NCI-H2029 treated with DMSO at 0.1 percent for 48 hours (cell line): ENCODE measurements at places on chromosomes 4 and X.
A peak's percentile ranks its signal among the peaks of the same experiment; 100 is the strongest.

DNA sequence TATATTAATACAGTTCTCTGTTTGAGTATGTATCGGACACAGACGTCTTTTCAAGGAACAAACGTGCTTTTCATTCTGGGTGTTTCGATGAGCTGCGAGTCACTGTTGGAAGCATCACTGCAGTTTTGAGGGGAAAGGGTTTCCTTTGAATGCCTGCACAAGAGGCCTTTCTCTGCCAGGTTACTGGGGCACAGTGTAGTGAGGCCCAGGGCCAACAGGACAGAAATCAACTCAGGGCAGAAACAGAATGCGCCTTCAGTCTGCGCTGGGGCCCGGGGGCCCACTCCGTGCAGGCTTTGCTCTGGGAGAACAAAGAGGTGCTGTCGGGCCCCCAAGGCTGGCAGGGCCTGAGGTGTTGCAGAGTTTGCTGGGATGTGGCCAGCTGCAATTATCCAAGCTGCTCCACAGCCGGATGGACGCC is 2.3 kb upstream of the PPP2R3B start:
- no peak for DNase-seq

- no peak for DNase-seq
Measured at GRCh38 chr4:113785781-113786180, 24.2 kb upstream of the CAMK2D start.

DNA sequence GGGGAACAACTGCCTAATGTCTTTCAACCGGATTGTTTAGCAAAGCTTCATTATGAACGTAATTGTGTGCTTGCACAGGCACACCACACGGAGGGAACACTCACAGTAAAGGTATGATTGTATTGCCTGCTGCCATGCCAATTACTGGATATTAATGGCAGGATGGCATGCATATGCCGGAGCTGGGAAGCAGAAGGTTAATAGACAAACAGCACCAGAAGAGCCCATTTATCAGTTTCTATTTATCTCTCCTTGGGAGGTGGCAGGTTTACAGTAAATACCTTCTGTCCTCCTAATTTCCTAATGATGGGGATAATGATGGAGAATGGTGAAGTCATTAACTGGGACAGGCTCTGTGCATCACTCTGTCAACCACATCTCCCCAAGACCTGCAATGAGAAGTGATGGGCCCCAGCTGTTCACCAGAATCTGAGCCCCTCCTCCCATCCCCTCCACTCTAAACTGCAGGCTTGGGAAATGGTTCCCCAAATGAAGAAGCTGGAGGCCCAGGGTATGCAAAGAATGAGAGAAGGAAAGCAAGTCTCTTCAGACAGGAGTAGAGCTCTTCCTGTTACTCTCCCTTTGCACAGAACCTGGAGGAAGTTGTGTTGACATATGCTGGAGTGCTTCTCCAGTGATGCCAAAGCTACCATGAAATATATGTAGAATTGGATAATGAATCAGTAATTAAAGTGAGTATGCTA is 160.8 kb downstream of the NAA11 start:
- DNase-seq = no peak

DNA sequence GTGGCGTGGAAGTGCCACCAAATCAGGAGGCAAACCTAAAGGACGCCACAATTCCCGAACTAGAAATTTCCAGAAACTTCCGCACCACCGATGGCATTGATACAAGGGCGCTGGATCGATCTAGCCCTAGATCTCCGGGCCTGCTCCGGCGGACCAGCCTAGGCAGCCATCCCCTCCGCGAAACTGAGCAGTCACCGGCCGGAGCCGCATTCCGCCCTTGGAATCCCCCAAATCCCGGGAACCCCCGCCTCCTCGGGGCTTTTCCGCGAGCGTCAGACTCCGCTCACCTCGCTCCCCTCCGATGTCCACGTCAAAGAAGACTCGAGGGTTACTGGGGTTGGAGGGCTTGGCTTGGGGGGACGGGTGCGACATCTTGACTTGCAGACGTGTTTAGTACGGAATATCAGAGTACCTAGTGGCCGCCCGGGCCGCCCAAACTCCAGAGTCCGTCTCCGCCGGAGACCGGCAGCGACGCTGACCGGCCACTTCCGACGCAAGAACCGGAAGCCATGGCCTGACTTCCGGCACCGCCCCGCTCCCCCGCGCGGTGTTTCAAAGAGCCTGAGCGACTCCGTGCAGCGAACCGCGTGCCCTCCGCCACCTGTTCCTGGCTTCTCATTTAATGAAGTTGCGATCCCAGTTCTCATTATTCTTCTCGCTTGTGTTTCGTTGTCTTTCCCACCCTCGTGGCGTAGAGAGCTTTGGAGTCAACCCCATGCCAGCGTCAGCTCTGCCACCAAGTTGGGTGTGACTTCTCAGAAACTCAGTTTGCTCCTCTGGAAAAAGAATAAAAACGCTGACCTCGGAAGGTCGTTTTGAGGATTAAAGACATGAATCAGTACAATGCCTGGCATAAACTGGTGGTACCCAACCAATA is at the start of gene PPID:
Gene PPID, minus strand, starts transcription at position 480 of the 877 bp plus-strand sequence. Its CDS starts 108 bp downstream, at position 372.
- peak; percentile 35 for DNase-seq

DNA sequence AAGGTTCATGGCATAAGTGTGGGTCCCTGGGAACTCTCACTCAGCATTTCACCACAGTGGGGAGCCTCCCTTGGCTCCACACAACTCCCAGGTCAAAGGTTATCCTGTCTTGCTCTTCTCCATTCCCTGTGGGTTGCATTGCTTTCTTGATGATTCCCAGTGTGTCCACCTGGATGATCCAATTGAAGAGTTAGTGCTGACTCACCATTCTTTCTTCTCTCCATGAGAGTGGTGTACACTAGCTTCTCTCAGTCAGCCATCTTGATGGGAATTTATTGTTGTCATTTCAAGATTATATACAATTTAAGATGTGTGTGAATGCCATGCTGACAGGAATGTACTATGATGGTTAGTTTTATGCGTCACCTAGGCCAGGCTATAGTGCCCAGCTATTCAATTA is 25.6 kb upstream of the C4orf17 start:
- no peak for DNase-seq

DNA sequence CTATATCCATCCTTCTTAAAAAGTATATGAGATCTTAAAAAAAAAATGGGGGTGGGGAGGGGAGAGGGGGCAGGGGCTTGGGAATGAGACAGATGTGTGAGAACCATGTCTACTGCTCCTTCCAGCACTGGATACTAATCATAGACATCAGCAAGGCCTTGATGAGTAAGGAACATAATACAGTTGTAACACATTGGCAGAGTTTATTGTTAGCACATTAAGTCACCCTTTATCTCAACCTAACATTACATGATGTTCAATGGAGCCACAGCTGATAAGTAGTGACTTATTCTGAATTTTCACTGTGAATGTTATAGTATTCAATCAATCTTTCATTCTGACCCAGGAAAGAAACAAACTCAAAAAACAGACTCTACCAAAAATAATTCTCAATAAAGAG is 47.3 kb upstream of the KCNE5 start:
- DNase-seq = no peak

- no peak for DNase-seq
Measured at GRCh38 chr4:129337228-129337620, 241.3 kb downstream of the C4orf33 start.

- DNase-seq = no peak
Measured at GRCh38 chrX:1659664-1660461, 45.0 kb downstream of the ASMT start.

DNA sequence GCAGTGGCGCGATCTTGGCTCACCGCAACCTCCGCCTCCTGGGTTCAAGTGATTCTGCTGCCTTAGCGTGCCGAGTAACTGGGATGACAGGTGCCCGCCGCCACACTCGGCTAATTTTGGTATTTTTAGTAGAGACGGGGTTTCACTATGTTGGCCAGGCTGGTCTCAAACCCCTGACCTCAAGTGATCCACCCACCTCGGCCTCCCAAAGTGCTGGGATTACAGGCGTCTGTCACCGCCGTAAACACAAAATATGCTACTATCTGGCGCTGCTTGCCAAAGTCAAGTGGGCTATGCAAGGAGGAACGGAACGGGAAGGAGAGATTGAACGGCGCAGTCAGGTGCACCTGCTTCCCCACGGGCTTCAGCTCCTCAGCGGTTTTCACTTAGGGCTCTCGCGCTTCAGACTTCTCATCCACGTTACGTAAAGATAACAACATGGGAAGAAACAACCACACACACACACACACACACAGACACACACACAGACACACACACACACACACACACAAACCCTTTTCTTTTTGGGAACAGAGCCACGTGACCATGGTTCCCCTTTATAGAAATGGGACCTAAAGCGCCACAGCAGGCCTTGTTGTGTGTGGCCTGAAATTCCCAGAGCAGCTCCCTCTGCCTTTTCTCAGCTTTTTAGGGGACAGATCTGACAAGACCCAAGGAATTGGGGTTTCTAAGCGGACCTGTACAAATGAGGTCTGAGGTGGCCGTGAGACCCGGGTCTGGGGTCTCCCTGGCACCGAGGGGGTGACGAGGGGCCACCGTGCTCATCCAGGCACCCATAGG is 1.5 kb downstream of the P2RY8 start:
- peak; percentile 2 for DNase-seq

GRCh38 chr4:56607926-56608325 is 73.2 kb downstream of the HOPX start:
- DNase-seq = no peak

GRCh38 chr4:77310931-77311330 is 153.9 kb downstream of the CCNG2 start:
- no peak for DNase-seq

- DNase-seq = no peak
Measured at GRCh38 chrX:38382663-38383062, 30.3 kb downstream of the OTC start.

DNA sequence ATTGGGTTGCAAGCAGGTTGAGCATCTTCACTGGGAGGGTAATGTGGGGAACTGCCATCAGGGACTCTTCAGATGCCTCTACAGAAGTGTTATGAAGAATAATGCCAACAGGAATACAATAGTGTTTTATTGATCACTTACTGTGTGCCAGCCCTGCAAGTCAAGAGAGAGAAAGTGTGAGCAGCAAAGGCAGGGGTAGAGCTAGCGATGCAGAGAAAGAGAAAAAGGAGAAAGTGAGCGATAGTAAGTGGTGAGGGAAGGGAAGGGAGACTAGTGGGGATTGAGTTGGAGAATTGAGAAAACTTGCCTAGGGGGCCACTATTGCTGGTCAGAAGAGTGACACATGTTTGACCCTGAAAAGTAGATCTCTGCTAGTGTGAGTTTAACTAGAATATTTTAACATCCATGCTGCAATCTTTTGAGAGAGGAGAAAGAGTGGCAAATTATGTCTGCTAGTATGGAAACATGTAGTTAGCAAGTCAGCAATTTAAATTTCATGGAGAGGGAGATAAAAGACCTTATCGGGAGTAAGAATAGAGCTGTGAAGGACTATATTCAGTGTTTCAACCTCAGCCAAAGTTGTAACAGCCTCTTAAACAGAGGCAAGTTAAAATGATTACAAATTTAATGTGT is 12.2 kb downstream of the AFF1 start:
- DNase-seq = no peak

DNA sequence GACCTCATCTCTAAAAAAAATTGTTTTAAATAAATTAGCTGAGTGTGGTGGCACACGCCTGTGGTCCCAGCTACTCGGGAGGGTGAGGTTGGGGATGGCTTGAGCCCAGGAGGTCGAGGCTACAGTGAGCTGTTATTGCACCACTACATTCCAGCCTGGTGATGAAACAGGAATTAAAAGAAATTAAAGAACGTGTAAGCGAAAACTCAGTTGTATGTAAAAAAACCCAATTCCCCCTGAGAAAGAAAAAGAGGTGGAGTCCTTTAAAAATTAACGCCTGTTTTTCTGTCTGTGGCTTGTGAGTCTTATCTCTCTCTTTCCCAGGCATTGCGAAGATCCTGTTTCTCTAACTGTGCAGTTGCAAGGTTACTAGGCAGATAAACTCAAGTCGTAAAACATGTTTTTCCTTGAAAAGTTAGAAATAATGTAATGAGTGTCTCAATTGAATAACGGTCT is 22.1 kb downstream of the EPGN start:
- DNase-seq = no peak

GRCh38 chr4:148834804-148835631 is 392.8 kb upstream of the NR3C2 start:
- DNase-seq = no peak

- no peak for DNase-seq
Measured at GRCh38 chr4:183617075-183617474, 41.9 kb downstream of the RWDD4 start.

DNA sequence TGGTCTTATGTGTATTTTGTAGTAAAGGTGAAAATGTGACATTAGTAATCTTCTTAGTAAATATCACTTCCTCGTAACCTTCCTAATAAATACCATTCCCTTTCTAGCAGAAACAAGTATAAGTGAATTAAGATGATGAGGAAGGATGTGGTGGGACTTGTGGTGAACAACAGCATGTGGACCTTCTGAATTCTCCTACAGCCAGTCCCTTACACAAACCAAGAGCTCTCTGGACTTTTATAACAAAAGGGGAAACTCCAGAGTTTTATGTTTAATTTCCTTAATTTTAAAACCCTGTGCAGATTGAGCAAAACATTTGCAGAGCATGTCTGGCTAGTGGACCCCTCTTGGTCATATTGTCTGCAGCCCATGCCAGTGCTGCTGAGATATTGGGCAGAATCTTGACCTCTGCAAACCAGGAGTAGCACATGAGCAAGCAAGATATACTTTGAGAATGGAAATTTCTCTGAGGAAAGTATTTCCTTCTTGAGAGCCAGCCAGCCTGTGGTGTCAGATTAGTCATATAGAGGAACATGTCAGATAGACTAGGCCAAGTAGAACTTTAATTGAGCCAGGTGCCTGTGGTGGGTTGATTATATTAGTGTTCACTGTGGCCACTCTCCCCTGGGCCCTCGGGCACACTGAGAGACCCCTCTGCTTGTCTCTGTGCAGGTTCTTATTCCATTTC is 328.2 kb downstream of the DKK2 start:
- no peak for DNase-seq

DNA sequence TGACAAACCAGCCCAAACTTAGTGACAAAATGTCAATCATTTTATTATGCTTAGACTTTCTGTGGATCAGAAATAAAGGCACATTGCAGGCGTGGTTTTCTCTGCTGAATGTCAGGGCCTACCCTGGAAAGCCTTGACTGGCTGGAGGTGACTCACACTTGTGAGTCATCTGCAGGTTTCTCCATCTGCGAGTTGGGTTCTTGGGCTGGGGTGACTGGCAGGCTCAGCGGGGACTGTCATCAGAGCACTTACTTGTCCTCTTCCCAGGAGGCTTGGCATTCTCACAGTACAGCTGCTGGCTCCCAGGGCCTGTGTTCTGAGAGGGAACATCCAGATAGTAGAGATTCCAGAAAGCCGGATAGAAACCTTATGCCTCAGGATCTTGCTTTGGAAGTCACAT is 153.8 kb upstream of the AGA start:
- DNase-seq = no peak

DNA sequence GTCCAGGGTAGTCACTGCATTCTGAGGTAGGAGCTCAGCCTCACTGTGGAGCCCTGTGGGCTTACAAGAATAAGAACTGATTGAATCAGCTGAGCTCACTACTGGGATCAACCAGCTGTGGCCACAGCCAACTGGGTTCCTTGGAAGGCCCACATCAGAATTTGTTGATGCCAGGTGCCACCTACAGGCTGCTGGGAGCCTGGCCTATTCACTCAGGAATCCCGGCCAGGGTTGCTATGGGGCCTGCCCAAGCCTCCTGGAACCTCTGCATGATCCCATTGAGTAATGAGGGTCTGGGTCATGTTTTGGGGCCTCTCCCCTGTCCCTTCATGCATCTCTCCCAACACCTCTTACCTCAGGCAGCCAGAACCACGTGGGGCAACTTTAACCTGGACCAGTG is 53.9 kb upstream of the KIAA1210 start:
- no peak for DNase-seq

- DNase-seq = no peak
Measured at GRCh38 chr4:15651676-15652075, 3.5 kb downstream of the FBXL5 start.

- no peak for DNase-seq
Measured at GRCh38 chrX:67346225-67346624, 197.6 kb upstream of the AR start.

- peak; percentile 90 for DNase-seq
Measured at GRCh38 chr4:40482985-40483647, 146.5 kb downstream of the RBM47 start.
